ENCODE measurements at places on chromosomes 5 and 9.

DNA sequence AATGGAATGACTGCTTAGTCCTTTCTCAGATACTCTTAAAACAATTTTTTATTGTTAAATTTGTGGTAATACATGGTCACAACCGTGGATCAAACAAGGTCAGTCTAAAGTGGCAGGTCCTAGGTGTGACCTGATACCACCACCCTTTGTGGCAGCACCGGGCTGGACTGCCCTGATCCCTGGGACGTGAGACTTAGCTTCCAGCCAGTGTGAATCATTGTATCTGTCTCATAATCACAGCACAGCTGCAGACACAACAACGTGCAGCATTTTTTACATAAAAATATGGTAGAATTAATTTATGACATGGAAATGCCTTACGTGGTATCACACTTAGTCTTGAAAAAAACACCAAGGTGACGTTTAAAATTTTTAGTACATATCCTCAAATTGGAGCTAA, 7.8 kb downstream of the TOR1B start:
- no peak for DNase-seq

GRCh38 chr5:173581408-173582215, 34.8 kb downstream of the BOD1 start:
- no peak for DNase-seq

DNA sequence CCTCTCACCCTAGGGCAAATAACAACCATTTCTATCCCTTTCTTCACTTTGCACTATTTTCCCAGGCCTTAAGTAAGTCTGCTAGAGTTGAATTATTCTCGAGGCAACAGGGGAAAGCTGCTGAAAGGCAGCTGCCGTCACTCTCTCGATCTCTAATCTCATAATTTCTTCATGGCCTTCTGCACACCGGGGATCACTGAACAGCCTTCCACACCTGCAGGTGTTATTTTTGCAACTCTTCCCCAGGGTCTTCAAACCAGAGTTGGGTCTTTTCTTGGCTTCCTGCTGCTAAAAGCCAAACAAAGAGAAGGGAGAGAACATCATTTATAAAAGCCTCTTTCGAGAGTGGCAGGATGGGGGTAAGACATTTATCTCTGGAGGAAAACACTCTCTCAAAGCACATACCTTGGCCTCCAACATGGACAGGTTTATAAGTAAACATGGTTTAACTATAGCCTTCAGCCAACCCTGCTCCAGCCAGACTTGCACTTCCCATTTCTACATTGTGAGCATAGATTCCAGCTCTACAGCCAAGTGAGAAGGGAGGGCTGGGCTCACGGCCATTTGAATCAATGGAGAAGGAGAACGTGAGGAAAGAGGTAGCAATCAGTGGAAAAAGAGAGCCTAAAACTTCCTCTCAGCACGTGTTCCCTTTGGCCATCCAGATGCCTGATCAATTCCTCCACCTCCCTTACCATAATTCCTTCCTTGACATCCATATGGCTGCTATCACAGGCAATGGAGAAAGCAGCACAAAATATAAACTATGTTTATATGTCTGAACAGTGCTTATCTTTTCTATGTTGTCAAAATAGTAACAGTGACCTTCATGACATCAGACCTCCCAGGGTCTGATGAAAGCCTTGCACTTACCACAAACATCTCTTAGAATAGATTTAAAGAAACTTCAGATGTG, 464.9 kb downstream of the TLE1 start:
- no peak for DNase-seq

GRCh38 chr5:2563046-2563445, 188.4 kb downstream of the IRX2 start:
- no peak for DNase-seq

- no peak for DNase-seq
Measured at GRCh38 chr9:99752417-99753109, 69.1 kb upstream of the NR4A3 start.

DNA sequence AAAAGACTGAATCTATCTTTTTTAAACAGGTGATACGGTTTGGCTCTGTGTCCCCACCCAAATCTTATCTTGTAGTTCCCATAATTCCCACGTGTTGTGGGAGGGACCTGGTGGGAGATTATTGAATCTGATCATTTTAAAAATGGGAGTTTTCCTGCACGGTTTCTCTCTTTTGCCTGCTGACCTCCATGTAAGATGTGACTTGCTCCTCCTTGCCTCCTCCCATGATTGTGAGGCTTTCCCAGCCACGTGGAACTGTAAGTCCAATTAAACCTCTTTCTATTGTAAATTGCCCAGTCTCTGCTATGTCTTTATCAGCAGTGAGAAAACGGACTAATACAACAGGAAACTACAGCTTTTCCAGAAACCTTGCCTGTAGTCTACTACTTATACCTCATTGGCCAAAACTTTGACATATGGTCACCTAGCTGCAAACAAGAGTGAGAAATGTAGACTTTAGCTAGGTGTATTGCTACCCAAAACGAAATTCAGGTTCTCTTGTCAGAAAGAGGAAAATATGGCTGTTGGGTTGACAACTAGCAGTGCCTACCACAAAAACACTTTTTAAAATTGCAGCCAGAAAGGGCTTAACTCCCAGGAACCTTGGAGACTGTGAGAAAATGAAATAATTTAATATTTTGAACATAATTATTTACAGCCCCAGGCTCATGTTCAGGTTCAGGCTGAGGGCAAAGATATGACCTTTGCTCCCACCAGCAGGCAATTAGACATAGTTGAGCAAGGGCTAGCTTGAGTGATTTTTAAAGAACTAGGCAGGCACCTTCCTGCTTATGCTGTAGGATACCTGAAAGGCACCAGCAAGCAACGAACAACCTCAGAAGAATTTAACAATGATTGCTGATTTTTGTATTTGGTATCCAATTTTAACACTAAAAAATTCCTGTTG, 7.4 kb upstream of the AGGF1 start:
- DNase-seq: no peak

DNA sequence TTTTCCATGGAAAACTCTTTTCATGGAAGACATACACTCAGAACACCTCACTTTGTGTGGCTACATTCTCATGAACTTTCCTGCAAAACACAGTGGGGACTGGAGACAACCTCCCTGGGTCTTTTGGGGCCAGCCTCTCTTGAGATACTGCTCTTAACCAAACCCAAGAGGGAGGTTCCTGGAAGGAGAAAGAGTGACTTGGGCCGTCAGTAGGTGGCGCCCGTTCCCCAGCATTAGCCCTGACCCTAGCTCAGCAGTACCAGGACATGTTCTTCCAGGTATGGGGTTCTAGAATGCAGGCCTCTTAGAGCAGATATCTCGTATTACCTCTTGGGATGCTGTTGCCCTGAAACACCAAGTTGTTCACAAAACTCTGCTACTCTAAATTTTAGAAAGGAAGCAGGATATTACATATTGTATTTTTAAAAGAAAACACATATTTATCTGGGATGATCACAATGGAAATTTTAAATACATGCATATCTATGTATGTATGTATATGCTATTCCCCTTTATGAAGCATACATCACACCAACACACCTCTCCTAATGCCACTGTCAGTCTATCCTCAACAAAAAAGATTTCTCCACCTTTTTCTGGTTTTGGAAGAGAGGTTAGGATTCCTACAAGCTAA, 15.8 kb upstream of the GLIS3 start:
- DNase-seq: peak; percentile 36

DNA sequence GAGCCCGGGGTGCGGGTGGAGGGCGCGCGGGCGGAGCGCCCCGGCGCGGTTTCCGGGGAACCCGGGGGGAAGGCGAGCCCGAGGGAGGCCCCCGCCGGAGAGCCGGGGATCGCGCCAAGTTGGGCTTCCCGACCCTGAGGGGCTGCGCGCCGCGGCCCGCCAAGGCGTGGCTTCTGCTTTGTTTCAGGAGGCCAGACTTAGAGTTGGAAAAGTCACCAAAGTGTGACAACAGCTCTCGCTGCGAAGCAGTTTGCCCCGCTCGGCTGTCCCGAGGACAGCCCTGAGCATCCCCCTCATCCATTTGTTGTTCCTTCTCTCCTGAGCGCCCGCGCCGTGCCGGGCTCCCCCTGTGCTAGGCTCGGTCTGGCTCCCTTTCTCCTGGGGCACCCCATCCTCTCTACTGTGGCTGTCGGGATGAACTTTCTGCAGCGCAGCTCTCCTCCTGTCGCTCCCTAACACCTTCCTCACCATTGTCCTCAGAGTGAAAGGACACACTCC, 410 bp downstream of the GLIPR2 start:
- no peak for DNase-seq

- DNase-seq: no peak
Measured at GRCh38 chr5:51326844-51327243, 56.4 kb upstream of the ISL1 start.

DNA sequence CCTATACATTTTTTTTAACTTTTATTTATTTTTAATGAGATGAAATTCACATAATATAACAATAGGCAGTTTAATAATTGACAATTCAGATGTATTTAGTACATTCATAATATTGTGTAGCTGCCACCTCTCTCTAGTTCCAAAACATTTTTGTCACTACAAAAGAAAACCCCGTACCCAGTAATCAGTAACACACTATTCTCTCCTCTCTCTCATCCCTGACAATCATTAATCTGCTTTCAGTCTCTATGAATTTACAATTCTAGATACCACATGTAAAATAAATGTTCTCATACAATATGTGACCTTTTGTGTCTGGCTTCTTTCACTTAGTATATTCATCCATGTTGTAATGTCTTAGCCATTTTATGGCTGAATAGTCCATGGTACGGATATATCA, 244.8 kb upstream of the DMRT1 start:
- DNase-seq: no peak

GRCh38 chr5:119070578-119070827, 384 bp upstream of the DMXL1 start:
- DNase-seq: no peak

GRCh38 chr5:154460172-154460571, 14.4 kb downstream of the SAP30L start:
- DNase-seq: no peak

- DNase-seq: no peak
Measured at GRCh38 chr5:170221327-170221741, 11.5 kb upstream of the C5orf58 start.

DNA sequence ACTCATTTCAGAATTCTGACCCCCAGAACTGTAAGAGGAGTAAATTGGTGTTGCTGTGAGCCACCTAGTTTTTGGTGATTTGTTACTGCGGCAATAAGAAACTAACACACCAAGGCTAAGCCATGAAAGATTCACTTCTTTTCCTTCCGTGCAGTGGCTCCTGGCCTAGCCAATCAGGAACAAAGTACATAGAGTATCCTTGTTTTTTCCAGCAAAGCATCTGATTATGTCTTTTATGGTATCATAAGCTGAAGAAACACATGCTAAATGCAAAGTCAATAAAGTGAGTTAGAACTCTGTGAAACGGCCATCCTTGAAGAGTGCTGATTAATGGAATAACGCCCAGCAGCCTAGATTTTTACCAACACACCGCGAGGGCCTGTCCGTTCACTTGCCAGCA, 11.4 kb downstream of the RNF130 start:
- no peak for DNase-seq

GRCh38 chr5:119396030-119396664, 40.3 kb downstream of the TNFAIP8 start:
- no peak for DNase-seq

DNA sequence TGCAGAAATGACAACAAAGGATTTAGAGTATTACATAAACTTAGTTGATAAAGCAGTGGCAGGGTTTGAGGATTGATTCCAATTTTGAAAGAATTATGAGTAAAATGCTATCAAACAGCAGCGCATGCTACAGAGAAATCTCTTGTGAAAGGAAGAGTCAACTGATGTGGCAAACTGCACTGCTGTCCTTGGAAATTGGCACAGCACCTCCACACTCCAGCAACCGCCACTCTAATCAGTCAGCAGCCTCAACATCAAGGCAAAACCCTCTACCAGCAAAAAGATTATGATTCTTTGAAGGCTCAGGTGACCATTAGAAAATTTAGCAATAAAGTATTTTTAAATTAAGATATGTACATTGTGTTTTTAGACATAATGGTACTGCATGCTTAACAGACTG, 66.4 kb downstream of the AUH start:
- DNase-seq: no peak

DNA sequence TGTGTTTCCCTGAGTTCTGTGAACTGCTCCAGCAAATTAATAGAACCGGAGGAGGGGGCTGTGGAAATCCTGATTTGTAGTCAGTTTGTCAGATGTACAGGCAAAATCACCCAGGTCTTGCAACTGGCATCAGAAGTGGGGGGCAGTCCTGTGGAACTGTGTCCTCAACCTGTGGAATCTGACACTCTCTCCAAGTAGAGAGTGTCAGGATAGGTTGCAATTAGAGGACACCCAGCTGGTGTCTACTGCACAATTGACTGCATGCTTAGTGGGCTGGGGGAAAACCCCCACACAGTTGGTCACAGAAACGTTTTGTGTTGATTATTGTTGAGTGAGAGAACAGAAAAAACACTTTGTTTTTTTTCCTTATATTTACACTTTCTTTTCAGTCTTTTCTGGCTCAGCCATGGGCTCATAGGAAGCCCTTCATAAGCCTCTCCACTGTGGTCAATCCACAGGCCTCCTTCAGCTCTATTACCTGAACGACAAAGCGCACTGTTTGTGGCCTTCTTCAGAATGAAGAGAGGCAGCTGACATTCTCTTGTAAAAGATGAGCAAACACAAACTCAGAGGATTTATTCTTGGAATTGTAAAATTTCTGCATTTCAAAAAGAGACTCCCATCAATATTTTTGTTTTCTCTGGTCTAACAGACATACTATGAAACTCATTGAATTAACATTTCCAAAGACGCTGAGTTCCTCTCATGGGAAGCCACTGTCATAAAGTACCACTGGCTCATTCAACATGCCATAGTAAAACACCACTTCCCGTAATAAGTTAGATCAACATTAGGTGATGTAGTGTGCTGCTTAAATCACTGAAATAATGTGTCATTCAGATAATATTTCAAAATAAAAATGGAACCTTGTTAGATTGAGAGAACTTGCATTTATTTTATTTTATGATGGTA, 348.9 kb upstream of the RFX3 start:
- DNase-seq: no peak

DNA sequence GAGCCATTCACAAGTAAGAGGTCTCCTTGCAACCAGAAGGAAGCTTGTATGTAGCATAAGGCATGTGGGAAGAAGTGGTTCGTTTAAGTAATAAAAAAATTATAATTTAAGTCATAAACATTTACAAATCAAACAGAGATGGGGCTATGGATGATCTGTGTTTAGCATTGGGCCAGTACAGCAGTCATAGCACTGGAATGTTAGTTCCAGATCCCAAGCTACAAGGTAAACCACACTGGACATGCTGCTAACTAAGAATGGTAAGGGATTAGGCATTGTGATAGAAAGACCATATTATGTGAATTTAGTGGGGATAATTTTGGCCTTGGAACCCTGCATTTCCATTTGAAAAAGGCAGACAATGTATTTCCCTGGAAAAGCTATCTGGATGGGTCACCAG, 170.4 kb upstream of the KCNN2 start:
- DNase-seq: no peak

GRCh38 chr9:77896938-77897667, 134.5 kb downstream of the GNAQ start:
- DNase-seq: no peak

DNA sequence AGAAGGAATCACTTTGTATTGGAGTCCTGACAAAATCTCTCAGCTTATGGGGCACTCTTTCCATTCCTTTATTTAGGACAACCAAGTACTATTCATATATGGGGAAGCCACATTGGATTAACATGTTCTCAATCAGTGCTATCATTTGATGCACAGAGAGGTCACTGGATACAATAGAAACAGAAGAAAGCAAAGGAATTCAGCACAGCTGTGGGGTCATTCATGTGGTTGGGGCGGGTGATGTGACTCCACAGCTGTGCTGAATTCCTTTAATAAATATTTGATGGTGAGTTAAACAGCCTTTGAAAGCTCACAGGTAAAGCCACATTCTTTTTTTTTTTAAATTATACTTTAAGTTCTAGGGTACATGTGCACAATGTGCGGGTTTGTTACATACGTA, 854 bp upstream of the TEX48 start:
- no peak for DNase-seq

GRCh38 chr5:171957591-171958251, 48.7 kb downstream of the FBXW11 start:
- no peak for DNase-seq

All from activated B cell treated with CpG ODN at 0.5 μM for 24 hours (primary cell).